ENCODE measurements at places on chromosomes 4 and X.
A peak's percentile ranks its signal among the peaks of the same experiment; 100 is the strongest.

DNA sequence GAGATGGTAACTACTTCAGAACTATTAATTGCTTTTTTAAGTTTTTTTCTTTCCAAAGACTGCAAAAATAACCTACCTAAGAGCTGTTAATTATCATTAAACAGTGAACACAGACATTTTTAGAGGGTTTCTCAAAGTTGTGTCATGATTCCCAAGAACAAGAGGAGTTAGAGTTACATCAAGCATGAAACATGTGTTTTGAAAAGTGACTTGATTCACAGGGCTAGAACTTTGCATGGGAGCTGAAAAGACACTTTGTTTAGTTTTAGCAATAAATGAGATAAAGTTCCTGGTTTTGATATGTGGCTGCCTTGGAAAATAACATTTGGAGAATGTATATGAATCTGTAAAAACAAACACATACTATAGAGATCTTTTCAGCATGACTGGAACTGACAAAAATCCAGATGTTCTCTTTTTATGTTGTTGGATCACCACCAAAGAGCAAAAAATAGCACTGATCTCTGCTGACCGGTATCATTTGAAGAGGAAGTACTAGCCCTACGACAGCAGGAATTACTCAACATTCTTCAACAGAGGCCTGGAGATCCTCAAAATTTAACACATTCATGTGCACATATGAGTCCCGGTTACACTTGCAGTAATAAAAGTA lies 173.0 kb upstream of the PCDH18 start:
- DNase-seq = no peak

- DNase-seq = no peak
Measured at GRCh38 chrX:11531226-11531625, 134.5 kb downstream of the ARHGAP6 start.

- no peak for DNase-seq
Measured at GRCh38 chr4:47930971-47931804, 16.8 kb upstream of the NFXL1 start.

- DNase-seq = no peak
Measured at GRCh38 chr4:4859325-4859798, at the start of gene MSX1. MSX1 (plus strand) TSS chr4:4859665; CDS start chr4:4859900, 235 bp downstream.

DNA sequence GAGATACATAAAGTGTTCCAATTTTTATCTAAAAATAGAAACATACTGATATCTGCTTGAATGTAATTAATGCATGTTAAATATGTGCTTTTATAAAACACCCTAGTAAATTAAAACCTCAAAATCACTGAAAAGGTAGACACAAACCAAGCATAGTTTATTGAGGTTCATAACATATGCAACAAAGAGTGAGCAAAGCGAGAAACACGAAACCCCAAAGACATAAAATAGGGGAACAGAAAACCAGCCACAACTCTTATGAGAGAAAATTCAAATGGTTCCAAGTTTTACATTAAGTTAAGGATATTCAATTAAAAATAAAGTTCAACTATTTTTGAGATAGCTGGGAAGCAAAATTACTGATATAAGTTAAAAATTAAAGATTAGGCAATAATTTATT lies 336.4 kb upstream of the AGA start:
- no peak for DNase-seq

DNA sequence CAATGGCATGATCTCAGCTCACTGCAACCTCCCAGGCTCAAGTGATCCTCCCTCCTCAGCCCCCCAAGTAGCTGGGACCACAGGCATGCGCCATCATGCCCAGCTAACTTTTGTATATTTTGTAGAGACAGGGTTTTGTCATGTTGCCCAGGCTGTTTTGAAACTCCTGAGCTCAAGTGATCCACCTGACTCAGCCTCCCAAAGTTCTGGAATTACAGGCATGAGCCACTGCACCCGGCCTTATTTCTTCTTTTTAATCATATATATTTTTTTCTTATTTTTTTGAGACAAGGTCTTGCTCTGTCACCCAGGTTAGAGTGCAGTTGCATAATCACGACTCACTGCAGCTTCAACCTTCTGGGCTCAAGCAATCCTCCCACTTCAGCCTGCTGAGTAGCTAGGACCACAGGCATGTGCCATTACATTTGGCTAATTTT lies 184.0 kb downstream of the TSPAN5 start:
- DNase-seq = no peak

DNA sequence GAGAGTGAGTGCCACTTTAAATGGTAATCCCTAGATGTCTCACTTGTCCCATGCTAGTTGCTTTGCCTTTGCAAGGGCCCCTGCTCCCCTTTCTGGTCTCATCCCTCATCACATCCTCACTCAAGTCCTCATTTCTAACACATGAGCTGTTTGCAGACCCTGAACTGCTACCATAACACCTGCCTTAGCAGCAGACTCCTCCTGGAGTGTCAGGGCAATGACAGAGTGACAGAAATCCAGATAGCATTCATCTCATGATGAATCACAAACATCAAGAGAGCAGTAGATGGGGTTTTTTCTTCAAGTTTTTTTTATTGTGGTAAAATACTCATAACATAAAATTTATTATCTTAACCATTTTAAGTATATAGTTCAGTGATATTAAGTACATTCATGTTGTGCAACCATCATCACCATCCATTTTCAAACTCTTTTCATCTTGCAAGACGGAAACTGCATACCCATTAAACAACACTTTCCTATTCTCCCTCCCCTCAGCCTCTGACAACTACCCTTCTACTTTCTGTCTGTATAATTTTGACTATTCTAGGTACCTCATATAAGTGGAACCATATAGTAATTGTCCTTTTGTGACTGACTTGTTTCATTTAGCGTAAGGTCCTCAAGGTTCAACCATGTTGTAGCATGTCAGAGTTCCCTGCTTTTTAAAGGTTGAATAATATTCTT lies 133.2 kb upstream of the RPS6KA3 start:
- DNase-seq = no peak

GRCh38 chrX:150041208-150041607 lies 102.9 kb upstream of the EOLA2 start:
- DNase-seq = no peak

DNA sequence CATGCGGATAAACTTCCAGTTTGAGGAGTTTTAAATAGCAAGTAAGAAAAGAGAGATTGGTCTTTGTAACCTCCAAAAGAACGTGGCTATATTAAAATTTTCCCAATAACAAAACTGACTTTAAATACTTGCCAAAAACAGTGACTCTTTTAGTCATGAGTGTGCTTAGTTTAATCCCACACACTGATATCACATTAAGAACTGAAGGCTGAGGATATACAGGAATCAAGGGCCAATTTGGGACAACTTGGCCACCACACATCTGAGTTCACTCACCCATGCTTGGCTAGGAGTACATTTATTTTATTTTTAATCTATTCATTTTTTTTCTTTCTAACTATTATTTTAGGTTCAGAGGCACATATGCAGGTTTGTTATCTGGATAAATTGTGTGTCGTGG lies 110.2 kb downstream of the APBB2 start:
- no peak for DNase-seq

- peak; percentile 58 for DNase-seq
Measured at GRCh38 chrX:63350941-63351616, at the start of gene SPIN4. SPIN4 (minus strand) TSS chrX:63351332; CDS start chrX:63350819, 513 bp downstream.

DNA sequence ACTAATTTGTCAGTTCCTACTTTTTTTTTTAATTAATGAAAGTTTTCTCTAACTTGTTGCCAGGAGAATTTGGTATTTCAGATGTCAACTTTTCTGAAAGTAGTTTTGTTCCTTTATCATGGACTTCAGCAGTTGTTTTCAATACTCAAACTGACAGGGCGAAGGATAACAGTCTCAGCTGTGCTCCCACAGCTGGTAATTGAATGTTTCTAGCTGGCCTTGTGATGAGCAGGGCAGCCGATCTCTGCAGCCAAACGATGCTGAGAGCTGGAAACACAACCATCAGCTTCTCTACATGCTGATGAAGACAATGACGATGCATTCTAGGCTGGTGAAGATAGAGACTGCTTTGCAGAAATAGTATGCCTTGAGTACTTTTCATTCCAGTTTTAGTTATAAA lies 130.0 kb upstream of the MAP9 start:
- DNase-seq = no peak

- no peak for DNase-seq
Measured at GRCh38 chr4:118012142-118012541, 22.1 kb upstream of the NDST3 start.

DNA sequence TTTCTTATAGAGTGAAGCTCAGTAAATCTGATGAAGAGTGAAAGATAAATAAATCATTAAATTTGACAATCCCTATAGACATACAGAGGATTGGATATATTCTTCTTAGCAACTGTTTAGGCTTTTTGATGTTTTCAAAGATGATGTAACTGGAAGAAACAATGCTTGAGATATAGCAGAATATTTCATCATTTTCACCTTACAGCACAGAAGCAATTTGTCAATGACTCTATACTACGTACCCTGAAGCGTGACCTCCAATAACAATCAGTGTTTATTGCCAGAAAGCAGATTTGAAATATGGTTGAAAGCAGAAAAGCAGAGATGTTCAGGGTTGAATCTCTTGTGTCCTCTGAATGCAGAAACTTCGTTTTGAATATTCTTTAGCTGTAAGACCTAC lies 228.4 kb downstream of the DTHD1 start:
- no peak for DNase-seq

GRCh38 chrX:109187473-109188168 lies 294.3 kb downstream of the GUCY2F start:
- no peak for DNase-seq

GRCh38 chrX:48498374-48498809 lies 10.4 kb upstream of the PORCN start:
- DNase-seq = no peak

DNA sequence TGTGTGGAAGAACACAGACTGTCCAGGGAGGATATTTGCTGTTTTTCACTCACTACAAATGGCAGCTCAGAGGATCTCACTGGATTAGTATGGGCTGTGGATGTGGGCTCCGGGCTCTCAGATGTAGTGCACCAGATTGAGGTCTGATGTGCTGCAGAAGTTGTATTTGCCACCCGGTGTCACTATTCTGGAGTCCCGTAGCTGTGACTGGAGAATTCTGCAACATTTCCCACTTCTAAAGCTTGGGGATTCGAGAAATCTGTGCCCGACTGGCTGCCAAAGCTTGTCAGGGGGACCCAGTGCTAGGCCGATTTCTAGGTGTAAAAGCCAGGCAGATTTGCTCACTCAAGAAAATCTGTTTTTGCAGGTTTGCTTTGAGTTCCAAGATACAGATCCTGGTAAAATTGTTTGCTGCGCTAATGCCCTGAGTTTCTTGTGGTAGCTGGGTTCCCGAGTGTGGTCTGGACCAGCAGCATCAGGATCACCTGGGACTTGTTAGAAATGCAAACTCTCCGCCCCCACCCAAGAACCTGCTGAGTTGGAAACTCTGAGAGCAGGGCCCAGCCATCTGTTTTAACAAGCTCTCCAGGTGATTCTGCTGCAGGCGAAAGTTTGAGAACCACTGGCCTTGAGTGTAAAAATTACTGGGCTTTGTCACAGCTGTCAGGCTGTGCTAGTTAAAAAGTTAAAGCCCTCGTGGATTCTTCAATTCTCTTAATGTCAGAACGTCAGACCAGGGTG lies 18.1 kb downstream of the KIT start:
- no peak for DNase-seq

- DNase-seq = peak; percentile 61
Measured at GRCh38 chr4:123599920-123600810, 203.6 kb downstream of the SPRY1 start.

GRCh38 chrX:6004529-6004928 lies 224.1 kb downstream of the NLGN4X start:
- no peak for DNase-seq

- DNase-seq = no peak
Measured at GRCh38 chrX:134602410-134602809, 55.9 kb downstream of the PLAC1 start.

DNA sequence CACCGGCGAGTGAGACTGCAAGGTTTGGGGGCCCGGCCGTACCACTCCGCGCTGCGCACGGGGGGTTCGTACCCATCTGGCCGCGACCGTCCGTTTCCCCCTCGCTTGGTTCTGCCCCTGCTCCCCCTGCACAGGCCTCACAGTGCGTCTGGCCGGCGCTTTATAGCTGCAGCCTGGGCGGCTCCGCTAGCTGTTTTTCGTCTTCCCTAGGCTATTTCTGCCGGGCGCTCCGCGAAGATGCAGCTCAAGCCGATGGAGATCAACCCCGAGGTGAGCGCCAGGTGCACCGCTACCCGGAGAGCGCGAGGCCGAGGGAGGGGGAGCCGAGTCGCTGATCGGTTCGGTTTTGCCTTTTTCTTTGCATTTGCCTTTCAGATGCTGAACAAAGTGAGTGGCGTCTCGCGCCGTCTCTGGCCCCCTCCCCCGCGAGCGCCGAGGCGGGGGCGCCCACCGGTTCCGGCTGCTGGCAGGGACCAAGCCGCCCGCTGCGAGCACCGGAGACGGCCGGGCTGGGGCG lies at the start of gene UCHL1:
Gene UCHL1 (plus strand): TSS at position 189 of the 517 bp plus-strand sequence. CDS start 49 bp downstream, at position 238.
- DNase-seq = no peak

DNA sequence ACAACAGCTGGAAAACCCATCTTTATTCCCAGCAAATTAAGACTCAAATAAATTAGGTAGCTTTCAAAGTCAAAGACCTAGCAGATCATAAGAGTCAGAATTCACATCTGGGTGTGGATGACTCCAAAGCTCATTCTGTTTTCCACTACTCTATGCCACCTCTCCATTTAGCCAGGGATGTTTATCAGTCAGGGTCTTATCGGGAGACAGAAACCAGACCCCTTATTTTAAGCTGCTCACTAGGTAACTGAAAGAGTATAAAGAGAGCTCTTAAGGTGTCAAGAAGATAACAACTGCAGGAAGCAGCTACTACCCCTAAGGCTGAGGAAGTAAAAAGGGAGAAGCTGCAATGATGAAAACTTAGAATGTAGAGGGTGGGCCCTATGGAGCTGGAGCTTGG lies 333.7 kb upstream of the KLF3 start:
- DNase-seq = no peak

GRCh38 chrX:122418758-122419157 lies 765.3 kb upstream of the GRIA3 start:
- DNase-seq = no peak

DNA sequence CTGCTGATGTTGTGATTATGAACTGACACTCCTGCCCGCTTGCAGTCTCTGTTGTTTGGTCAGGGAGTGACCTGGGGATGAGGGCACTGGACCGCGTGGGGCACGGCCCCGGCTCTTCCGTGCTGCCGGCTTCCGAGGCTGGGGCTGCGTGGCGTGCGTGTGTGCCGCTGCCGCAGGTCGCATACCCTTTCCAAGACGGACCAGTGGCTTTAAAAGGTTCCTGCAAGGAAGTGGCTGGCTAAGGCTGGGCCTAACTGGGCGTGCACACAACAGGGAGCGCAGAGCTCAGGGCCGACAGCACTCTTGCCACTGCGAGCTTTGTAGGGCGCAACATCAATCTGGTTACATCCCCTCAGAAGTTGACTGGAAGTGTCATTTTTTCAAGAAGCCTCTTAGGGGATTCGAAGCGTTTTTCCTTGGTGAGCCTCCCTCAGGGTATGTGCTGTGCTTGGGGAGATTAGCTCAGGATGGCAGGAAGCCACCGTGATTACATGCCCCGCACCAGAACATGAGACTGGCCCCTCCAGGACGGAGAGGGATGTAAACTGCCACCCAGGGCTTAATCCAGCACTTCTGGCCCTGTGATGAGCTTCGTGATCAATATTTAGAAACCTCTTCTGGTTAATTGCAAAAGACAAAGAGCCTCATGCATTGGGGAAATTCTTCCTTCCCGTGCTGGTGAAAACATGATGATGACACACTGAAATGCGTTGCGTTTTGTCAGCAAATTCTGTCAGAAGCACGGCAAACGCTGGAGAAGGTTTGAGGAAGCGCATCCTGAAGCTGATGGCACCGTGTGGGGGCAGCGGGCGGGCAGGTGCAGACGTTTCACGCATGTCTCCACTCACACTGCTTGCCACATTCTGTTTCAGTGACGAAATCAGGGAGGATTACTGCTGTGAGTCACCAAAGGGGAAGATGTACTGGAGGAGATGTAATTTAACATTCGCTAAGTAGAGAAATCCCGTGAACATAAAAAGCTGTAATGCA lies 11.1 kb downstream of the MAEA start:
- DNase-seq = peak; percentile 17

GRCh38 chrX:109855501-109855900 lies 122.4 kb upstream of the ACSL4 start:
- no peak for DNase-seq

Data from CD4-positive, alpha-beta T cell treated with Interleukin-2 at 100 ng/mL for 4 hours (primary cell).